ENCODE measurements at places on chromosomes 4 and X. TPM values are rescaled to one million over a fixed set of nuclear protein-coding genes. Genes with fewer than 3 reads are reported as not detected.

DNA sequence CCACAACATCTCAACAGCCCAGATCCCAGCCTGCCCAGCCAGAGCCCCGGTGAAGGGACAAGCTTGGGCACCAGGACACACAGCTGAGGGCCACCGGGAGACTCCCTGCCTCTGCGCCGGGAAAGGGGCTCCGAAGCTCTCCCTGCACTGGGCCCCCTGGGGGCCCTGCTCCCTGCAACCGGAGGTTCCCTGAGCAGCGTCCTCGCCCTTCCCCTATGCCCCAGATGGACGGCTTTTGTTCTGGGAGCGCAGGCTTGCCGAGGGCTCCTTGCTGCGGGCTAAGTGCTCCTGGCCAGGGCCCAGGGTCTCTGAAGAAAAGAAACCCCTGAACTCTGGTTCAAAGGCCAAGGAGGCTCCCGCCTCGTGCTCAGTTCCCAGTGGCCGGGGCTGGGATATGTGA, 899 bp upstream of the ZFP92 start:
- DNase-seq, result no peak

- DNase-seq, result no peak
Observed at GRCh38 chr4:87659247-87659931, 9.3 kb downstream of the DMP1 start.

DNA sequence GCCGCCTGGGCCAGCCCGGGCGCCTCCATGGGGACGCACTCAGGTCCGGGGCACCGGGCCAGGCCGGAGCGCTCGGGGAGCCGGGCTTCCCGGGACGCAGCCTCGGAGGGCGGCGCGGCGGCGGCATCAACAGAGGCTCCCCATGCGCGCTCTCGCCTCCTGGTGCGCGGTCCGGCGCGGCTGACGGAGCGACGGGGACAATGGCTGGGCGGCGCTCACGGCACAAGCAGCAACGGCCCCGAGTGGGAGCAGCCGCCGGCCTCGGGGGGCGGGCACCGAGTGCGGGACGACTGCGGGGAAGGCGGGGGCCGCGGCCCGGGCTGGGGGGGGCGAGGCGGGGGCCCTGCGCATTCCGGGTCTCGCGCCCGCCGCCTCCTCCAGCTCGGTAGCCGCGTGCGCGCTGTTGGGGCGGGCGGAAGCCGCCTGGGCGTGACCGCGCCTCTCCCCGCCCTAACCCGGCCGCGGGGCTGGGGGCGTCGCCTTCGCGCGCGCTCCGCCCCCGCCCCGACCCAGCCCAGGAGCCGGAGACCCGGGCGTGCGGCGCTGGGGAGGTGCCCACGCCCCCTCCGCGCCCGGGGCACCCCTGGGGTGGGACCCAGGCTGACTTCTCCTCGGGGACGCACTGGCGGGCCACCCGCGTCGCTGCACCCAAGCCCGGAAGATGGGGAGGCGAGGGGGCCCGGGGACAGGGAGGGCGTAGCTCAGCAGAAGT, at the start of gene PRKX:
PRKX (minus strand) TSS at position 425 of the 712 bp plus-strand sequence; CDS start at position 29, 396 bp downstream.
- peak; percentile 77 for DNase-seq

- peak; percentile 52 for DNase-seq
Observed at GRCh38 chr4:1072830-1073446, 40.4 kb downstream of the RNF212 start.

The AP1S2 gene
- 29.5 TPM for total RNA-seq

The PCYT1B gene
- total RNA-seq, result 0.45 TPM

The BMP3 gene
- total RNA-seq, result not detected
